ENCODE measurements at places on chromosomes 4 and X.

- peaks cover 18% of the 10 kb centered on the region for H3K36me3 ChIP-seq
- H3K27me3 ChIP-seq, result no peaks in the 10 kb centered on the region
- no peaks in the 10 kb centered on the region for H3K4me1 ChIP-seq
- H3K4me3 ChIP-seq, result no peak overlapping the region
- peak; percentile 65 for DNase-seq
Measured at GRCh38 chr4:183256756-183257385, 63.2 kb downstream of the CLDN22 start.

GRCh38 chrX:139538907-139539790 is 8.6 kb downstream of the F9 start:
- no peaks in the 10 kb centered on the region for H3K27me3 ChIP-seq
- DNase-seq, result peak; percentile 48
- no peaks in the 10 kb centered on the region for H3K4me1 ChIP-seq
- no peak overlapping the region for H3K4me3 ChIP-seq
- no peak overlapping the region for H3K27ac ChIP-seq
- H3K36me3 ChIP-seq, result no peaks in the 10 kb centered on the region

DNA sequence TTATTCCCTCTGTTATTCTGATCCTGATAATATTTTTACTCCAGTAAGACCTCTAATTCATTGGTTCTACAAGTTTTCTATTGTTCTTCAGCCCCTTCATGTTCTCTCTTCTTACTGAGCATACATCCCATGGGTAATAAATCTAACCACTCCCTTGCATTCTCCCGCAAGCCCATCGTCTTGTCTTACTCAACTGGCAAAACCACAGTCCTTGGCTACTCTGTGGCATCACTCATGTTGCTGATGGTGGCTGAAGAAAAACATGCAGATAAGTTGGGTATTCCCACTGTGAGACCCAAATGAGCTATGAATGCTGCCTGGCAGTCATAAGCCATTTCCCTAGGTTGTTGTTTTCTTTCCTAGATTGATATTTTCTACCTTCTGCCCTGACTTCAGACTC is 402.2 kb upstream of the AADAT start:
- no peaks in the 10 kb centered on the region for H3K4me1 ChIP-seq
- no peaks in the 10 kb centered on the region for H3K36me3 ChIP-seq
- no peaks in the 10 kb centered on the region for H3K27me3 ChIP-seq
- H3K4me3 ChIP-seq, result no peak overlapping the region
- DNase-seq, result no peak
- no peak overlapping the region for H3K27ac ChIP-seq

DNA sequence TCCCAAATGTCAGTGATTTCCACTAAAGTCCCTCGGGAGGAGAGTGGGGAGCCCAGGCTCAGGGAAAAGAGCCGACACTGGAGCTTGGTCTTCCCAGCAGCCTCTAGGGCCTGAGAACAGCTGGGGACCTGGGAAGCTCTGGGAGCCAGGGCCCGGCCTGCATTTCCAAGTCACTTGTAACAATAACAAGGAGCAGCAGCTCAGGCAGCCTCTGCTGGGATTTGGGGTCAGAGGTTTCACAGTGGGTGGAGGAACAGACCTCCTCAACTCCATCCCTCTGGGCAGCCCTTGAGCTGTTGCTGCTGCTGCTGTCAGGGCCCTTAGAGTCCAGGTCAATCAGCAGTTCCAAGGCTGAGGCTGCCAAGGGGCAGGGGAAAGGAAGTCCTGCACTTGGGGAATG is 11.1 kb downstream of the STARD8 start:
- DNase-seq, result no peak
- no peak overlapping the region for H3K27ac ChIP-seq
- H3K4me1 ChIP-seq, result peaks cover 4% of the 10 kb centered on the region
- H3K36me3 ChIP-seq, result no peaks in the 10 kb centered on the region
- no peak overlapping the region for H3K4me3 ChIP-seq

DNA sequence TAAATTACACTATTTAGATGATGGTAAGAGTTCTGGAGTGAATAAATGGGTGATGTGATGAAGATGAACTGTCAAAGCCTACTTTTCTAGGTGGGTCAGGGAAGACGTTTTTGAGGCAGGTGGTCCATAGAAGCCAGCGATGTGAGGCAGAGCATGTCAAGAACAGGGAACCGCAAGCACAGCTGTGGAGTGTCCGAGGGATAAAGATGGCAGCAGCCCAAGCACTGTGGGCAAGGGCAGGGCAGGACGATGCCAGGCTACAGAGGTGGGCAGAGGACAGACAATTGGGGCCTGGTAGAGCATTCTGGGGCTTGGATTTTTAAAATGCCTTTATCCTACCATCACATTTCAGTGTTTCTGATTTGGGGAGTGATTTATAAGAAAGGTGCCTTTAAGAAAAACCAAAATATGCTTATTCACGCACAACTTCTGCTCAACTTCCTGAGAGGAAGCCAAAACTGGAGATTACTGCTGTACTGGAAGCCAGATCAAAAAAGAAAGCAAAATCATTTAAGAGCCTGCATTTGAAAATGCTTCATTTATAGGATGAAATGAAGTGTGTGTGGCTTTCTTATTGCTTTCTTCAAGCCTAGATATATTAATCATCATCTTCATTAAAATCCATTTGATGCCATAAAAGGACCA is 119.0 kb upstream of the WDR17 start:
- H3K27me3 ChIP-seq, result no peaks in the 10 kb centered on the region
- H3K36me3 ChIP-seq, result no peaks in the 10 kb centered on the region
- H3K27ac ChIP-seq, result peak overlapping the region; percentile 54
- peak; percentile 88 for DNase-seq

- no peak overlapping the region for H3K4me3 ChIP-seq
- H3K36me3 ChIP-seq, result no peaks in the 10 kb centered on the region
- H3K27ac ChIP-seq, result no peak overlapping the region
- DNase-seq, result no peak
Measured at GRCh38 chr4:181193131-181193930, 1049.9 kb upstream of the TENM3 start.

- no peak overlapping the region for H3K27ac ChIP-seq
- H3K36me3 ChIP-seq, result no peaks in the 10 kb centered on the region
- no peak for DNase-seq
- H3K27me3 ChIP-seq, result no peaks in the 10 kb centered on the region
Measured at GRCh38 chr4:37537484-37537883, 148.7 kb downstream of the RELL1 start.

Measured in common myeloid progenitor, CD34-positive (primary cell).